ENCODE measurements at places on chromosomes 1 and 21. TPM values are rescaled to one million over a fixed set of nuclear protein-coding genes. Genes with fewer than 3 reads are reported as not detected.

The ARHGAP30 gene
- total RNA-seq, result 3.0 TPM

The OR2L3 gene
- total RNA-seq, result 0.10 TPM

The BGLAP gene
- 1.0 TPM for total RNA-seq

The GREM2 gene
- 7.2 TPM for total RNA-seq

The RABIF gene
- 2.4 TPM for total RNA-seq

The FOXD2 gene
- total RNA-seq, result 1.8 TPM

The CDK18 gene
- 7.7 TPM for total RNA-seq

The PGLYRP3 gene
- 2.4 TPM for total RNA-seq

The TMEM61 gene
- total RNA-seq, result not detected

The KRTAP13-3 gene
- total RNA-seq, result not detected

The PTPN22 gene
- 0.92 TPM for total RNA-seq

The MCOLN2 gene
- not detected for total RNA-seq

The C21orf58 gene
- total RNA-seq, result 5.4 TPM

The CLDN19 gene
- total RNA-seq, result 2.8 TPM

The CD164L2 gene
- 0.21 TPM for total RNA-seq

The TNNT2 gene
- 98.3 TPM for total RNA-seq

The ZYG11A gene
- total RNA-seq, result 0.62 TPM

The HPCAL4 gene
- 0.92 TPM for total RNA-seq

The SAMSN1 gene
- 1.4 TPM for total RNA-seq

The FMO1 gene
- total RNA-seq, result 13.1 TPM

The ARHGAP29 gene
- total RNA-seq, result 59.6 TPM

The NR1I3 gene
- not detected for total RNA-seq

The SYCP1 gene
- total RNA-seq, result not detected

The CLCN6 gene
- 16.3 TPM for total RNA-seq

The NUAK2 gene
- 10.1 TPM for total RNA-seq

The DYNLT5 gene
- total RNA-seq, result 5.3 TPM

The ATAD3B gene
- total RNA-seq, result 10.5 TPM

The BCAN gene
- 1.5 TPM for total RNA-seq

The S100A1 gene
- 13.4 TPM for total RNA-seq

The RGS13 gene
- 0.10 TPM for total RNA-seq

The TCHH gene
- not detected for total RNA-seq

The TMCO1 gene
- total RNA-seq, result 40.5 TPM

The ARHGEF16 gene
- total RNA-seq, result 7.6 TPM

The FCRL6 gene
- not detected for total RNA-seq

The DPH2 gene
- 12.2 TPM for total RNA-seq

The C4BPA gene
- not detected for total RNA-seq

The RIPPLY3 gene
- 0.72 TPM for total RNA-seq

The CR1 gene
- total RNA-seq, result 1.5 TPM

The TP73 gene
- 6.1 TPM for total RNA-seq

The FCN3 gene
- total RNA-seq, result 0.82 TPM

The PLA2G2E gene
- not detected for total RNA-seq

The C1orf146 gene
- not detected for total RNA-seq

The PTCH2 gene
- total RNA-seq, result 4.9 TPM

The SH2D1B gene
- 0.62 TPM for total RNA-seq

The PTGS2 gene
- 5.4 TPM for total RNA-seq

The KIF14 gene
- total RNA-seq, result 5.1 TPM
